ENCODE measurements at places on chromosomes 7 and 10. TPM values are rescaled to one million over a fixed set of nuclear protein-coding genes. Genes with fewer than 3 reads are reported as not detected.

DNA sequence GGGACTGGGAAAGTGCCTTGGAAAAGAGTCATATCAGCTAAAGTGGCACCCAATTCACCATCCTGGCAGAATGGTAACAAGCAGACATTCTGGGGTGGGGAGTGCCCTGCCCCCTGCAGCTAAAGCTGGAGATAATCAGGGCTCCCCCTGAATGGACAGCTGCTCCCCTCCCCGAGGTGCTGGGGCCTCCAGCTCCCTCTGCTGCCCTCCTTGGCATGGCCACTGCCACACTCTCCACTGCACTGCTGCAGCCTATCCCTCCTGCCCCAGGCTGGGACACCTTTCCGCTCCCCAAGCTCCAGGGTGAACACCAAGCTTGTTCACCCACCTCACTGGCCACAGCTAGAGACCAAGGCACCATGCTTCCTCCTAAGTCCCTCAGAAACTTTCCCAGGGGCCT is 9.8 kb upstream of the PARD3 start:
- H3K36me3 ChIP-seq, result no peaks in the 10 kb centered on the region

Gene DLD
- 102 TPM for total RNA-seq

DNA sequence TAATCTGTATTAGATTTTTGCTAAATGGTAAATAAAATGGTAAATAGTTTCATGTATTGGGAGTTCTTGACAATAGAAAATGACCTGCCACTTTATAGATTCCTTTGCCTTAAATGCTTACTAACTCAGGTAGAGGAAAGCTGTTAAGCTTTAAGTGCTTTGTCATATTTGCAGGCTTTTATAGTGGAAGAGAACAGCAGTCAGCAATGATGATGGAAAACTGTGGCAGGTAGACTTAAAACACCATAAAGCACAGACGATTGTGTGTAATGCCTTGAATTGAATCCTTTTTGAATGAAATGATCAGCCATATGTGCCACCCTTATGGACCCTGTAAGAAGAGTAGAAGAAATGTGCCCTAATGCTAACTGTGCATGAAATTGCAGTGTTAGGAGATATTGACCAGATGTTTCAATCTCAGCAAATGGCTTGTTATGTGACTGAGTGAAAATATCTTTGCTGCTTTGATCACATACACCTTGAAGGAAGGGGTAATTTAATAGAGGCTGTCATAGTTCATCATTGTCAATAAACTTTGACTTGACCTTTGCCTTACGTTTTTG is 230.4 kb downstream of the ADK start:
- H3K4me1 ChIP-seq, result peaks cover 50% of the 10 kb centered on the region
- H3K4me3 ChIP-seq, result no peak overlapping the region
- peaks cover 8% of the 10 kb centered on the region for H3K36me3 ChIP-seq
- H3K27ac ChIP-seq, result no peak overlapping the region

Gene GOLGA7B
- total RNA-seq, result 1.1 TPM

DNA sequence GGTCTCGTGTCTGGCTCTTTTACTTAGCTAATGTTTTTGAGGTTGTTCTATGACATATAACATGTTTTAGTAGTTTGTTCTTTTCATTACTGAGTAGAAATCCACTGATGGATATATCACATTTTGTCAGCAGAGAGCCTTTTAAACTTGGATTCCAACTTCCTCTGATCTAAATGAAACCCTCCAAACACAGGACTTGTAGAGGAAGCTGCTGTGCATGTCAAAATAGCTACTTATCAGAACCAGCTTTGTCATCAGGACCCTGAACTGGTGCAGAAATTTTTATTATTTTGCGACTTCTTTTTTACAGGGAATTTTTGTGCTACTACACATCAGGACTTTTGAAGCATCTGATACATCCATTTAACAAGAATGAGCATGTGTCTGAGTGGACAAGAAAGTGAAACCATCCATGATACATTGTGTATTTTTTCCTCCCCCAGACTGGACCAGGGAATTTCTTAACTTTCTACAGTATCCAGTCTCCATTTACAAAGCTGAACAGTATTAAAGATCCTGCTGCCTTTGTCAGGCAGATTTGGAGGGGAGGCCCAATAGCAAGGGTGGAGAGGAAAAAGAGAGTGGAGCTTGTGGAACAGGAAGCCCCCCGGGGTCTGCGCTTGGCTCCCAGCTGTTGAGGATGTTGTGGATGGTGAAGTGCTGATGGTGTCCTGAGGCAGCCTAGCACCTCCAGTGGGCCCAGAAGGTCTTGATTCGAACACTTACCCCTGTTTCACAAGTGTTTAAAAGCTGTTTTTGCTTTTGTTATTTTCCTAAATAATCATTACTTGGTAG is 29.3 kb upstream of the MTPAP start:
- DNase-seq, result no peak
- H3K4me3 ChIP-seq, result no peak overlapping the region
- no peaks in the 10 kb centered on the region for H3K36me3 ChIP-seq
- peaks cover 2% of the 10 kb centered on the region for H3K27me3 ChIP-seq
- H3K27ac ChIP-seq, result no peak overlapping the region

DNA sequence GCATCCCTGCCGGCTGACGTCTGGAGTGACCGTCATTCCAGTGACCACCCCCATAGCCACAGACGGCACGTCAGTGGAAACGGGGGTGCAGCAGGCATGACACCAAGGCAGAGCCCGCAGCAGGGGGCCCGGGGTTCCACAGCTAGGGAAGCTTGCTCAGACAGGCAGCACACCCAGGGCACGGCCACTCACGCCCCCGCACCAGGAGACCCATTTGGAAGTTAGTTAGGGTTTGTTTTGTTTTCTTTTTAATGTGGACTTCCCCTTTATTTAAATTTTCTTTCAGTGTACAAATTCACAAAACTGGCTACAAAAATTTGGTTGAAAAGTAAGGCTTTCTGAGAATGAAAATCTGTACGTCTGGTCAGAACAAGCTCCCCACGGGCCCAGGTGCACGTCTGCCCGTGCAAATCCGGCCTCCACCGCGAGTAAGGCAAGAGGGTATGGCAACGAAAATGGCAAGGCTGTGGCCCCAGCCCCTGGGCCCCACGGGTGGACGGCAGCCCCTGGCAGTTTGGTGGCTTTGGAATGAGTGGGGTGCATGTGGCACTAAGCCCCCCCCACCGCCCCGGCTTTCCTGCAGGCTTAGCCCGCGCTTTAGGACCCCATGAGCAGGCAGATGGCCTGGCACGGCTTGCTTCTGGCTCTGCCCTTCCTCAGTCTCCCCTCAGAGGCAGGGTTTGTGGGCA is 124.2 kb downstream of the FAM53B start:
- peaks cover 42% of the 10 kb centered on the region for H3K4me1 ChIP-seq
- peaks cover 3% of the 10 kb centered on the region for H3K36me3 ChIP-seq
- H3K27ac ChIP-seq, result peak overlapping the region; percentile 25

Gene GRM3
- total RNA-seq, result not detected

GRCh38 chr7:55531536-55531935 is 40.8 kb downstream of the VOPP1 start:
- H3K36me3 ChIP-seq, result peaks cover 8% of the 10 kb centered on the region
- no peak overlapping the region for H3K4me3 ChIP-seq
- peaks cover 72% of the 10 kb centered on the region for H3K4me1 ChIP-seq
- peak overlapping the region; percentile 95 for H3K27ac ChIP-seq
- H3K27me3 ChIP-seq, result no peaks in the 10 kb centered on the region

Gene NKX1-2
- not detected for total RNA-seq

Gene KCND2
- total RNA-seq, result not detected

Gene INMT
- total RNA-seq, result not detected

- no peak overlapping the region for H3K27ac ChIP-seq
- H3K27me3 ChIP-seq, result peaks cover 6% of the 10 kb centered on the region
- H3K4me1 ChIP-seq, result no peaks in the 10 kb centered on the region
- peak; percentile 62 for DNase-seq
- H3K4me3 ChIP-seq, result no peak overlapping the region
Measured at GRCh38 chr7:98802088-98802780, 67.6 kb downstream of the TMEM130 start.

- peak overlapping the region; percentile 17 for H3K27ac ChIP-seq
- peak; percentile 74 for DNase-seq
- H3K4me1 ChIP-seq, result peaks cover 14% of the 10 kb centered on the region
- H3K36me3 ChIP-seq, result no peaks in the 10 kb centered on the region
- no peaks in the 10 kb centered on the region for H3K27me3 ChIP-seq
Measured at GRCh38 chr7:106126170-106126938, 14.2 kb upstream of the SYPL1 start.

Gene OR2A12
- total RNA-seq, result not detected

DNA sequence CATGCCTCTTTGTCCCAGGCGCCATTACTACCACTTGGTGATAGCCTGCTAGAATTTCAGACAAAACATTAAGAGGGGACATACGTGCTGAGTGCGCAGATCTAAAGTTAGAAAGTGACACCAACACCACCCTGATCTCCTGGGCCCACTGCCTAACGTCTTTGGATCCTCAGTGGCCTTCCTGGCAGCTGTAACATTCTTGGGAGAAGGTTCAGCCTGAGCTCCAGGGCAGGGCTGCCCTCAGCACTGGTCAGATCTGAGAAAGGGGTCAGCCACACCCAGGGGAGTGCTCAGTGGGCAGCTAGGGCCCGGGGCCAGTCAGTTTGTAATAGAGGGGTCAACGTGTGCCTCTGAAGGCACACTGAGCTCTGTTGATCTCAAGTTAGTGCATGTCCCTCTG is 48.4 kb downstream of the ZCCHC24 start:
- no peak for DNase-seq
- no peak overlapping the region for H3K27ac ChIP-seq
- no peaks in the 10 kb centered on the region for H3K27me3 ChIP-seq

DNA sequence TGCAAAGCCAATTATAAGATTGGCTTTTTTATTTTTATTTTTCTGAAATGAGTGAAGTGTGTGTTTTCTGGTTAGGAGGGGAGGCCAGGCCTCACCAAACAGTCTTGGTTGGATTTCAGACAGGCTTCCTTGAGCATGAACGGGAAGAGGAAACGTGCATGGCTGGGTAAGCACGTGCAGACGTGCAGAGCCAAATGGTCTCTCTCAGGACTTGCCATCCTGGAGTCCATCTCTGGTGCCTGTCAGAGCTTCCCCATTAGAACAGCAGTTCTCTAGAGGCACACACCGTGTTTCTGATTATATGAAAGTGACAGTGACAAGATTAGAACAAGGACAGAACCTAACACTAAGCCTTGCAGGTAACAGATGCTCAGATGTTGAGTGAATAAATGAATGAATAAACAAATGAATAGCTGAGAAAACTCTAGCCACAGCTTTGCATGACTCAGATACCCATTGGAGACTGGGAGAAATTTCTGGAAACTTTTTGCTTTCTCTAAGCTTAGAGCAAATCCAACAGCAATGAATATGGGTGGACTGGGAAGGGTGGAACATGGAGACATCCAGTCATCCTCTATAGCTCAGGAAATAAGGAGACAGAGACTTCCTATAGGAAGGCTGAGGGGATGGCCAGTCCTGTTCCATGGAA is 11.8 kb upstream of the CALD1 start:
- no peaks in the 10 kb centered on the region for H3K36me3 ChIP-seq
- H3K27ac ChIP-seq, result no peak overlapping the region
- no peak overlapping the region for H3K4me3 ChIP-seq
- H3K4me1 ChIP-seq, result no peaks in the 10 kb centered on the region

Measured in activated CD8-positive, alpha-beta T cell treated with anti-CD3 and anti-CD28 coated beads for 36 hours (primary cell).